ENCODE measurements at places on chromosomes 16 and 17.
A peak's percentile ranks its signal among the peaks of the same experiment; 100 is the strongest.

GRCh38 chr17:6661464-6661848 lies 9.9 kb downstream of the C17orf100 start:
- no peak for DNase-seq

DNA sequence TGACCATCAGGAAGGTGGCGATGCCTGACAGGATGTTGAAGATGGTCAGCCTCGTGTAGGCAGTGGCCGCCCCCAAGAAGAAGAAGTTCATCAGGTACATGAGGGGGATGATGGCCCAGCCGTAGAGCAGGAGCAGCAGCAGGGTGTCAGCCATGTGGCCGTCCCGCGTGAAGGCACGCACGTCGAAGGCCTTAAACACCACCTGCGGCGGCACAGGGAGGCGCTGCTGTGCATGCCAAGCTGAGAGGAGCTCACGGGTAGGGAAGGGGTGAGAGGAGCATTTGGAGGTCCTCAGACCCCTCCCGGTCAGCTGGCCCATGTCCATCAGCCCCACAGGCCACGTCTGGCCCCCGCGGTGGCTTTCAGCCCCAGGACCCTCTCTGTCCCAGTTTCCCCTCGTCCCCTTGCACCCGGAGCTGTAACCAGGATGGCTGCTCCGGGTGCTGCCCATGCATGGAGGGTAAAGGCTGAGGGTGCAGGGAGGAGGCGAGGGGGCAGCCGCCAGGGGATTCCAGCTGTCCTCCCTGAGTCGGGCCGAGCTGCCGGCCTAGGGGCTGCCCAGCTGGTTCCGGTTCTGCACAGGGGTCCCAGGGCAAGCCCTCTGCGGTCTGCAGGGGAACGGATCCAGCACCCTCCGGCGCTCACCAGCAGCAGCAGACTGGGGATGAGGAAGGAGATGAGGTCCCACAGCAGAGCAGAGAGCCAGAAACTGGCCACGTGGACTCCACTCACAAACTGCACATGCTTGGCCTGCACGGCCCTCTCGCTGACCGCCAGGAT lies 17.1 kb upstream of the RNPS1 start:
- DNase-seq = no peak

DNA sequence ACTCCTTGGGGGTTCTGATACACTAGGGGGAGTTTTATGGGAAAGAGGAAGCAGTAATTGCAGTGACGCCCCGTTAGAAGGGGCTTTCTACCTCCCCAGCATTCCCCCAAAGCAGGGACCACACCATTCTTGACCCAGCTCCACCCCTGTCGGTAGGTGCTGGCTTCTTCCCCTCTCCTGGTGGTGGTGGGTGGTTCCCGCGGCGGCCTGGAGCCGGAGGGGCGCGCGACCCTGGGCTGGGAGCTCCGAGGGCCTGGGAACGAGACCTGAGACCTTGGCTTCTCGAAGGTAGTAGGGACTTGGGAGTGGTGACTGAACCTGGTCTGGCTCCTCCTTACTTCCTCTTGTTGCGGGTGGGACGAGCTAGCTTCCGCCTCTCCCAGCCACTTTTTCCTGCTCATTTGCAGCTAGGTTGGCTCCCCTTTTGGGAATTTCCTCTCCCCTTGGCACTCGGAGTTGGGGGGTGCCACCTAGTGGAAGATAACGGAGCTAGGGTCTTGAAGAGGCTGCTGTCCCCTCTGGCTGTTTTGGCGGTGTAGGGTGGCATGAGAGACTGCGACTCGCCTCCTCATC lies 438 bp downstream of the GRN start:
- DNase-seq = peak; percentile 69

- no peak for DNase-seq
These were observed 604.3 kb upstream of the RBFOX1 start for GRCh38 chr16:6728381-6728780.

DNA sequence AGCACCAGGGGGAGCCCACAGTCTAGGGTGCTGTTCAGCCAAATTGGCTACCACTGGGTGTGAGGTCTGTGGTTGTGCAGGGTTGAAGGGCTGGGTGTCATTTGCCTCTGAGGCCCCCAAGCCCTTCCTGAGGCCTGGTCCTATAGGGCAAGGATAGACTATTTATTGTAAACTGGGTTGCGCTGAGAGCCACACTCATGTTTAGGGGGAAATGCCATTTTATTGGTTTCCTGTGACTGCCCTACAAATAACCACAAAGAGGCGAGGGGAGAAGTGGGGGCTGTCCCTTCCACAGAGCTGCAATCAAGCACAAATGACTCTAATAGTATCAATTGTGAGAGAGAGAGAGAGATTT lies 3.6 kb upstream of the ZCCHC14 start:
- no peak for DNase-seq

GRCh38 chr17:42053731-42054500 lies 3.5 kb upstream of the C17orf113 start:
- DNase-seq = no peak

DNA sequence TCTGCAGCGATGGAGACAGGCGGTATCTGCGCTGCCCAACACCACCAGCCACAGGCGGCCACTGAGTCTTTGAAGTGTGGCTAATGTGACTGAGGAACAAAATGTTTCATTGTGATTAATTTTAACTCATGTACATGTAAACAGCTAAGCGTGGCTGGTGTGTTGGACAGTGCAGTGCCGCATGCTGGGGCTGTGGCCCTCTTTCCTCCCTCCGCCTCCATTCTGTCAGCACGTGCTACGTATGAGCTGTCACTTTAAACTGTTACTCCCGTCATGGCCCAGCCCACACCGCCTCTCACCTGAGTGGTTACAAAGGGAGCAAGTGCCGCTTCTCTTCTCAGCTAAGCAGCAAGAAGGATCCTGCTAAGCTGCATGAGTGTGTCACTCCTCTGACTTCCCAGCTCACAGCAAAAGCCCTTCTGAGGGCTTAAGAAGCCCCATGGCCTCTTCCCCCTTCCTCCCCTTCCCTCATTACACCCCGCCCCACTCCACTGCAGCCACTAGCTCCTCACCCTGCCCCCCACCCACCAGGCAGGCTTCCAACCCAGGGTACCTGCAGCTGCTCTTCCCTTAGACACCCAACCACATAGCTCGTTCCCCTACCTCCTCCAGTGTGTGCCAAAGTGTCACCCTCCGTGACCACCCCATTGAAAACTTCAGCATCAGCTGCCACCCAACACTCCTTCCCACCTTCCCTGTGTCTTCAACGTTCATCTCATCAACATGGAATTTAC lies 15.0 kb downstream of the HASPIN start:
- DNase-seq = no peak

DNA sequence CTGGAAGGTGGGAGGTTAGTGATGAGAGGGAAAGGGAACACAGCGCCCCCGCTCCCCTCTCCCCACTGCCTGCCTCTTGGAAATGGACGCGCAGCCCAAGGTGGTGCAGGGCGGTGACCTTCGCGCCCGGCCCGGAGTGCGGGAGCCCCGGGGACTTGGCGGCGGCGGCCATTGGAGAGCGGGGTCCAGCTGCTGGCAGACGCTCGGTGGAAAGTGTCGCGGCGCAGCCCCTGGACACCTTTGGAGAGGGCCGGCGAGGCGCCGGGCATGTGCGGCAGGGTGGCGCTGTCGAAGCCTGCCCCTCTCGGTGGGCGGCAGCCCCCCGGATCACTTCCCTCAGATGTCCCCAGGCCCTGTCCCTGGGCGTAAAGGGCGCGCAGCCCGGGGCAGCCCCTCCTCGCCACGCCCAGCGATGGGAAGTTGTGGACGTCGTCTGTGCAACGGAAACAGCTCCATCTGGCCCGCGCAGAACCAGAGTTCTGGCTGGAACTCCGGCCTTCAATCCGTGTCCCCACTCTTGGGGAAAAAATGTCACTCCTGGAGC lies 16.7 kb downstream of the SALL1 start:
- DNase-seq = no peak

GRCh38 chr17:40268141-40268712 lies 19.5 kb upstream of the CDC6 start:
- no peak for DNase-seq

DNA sequence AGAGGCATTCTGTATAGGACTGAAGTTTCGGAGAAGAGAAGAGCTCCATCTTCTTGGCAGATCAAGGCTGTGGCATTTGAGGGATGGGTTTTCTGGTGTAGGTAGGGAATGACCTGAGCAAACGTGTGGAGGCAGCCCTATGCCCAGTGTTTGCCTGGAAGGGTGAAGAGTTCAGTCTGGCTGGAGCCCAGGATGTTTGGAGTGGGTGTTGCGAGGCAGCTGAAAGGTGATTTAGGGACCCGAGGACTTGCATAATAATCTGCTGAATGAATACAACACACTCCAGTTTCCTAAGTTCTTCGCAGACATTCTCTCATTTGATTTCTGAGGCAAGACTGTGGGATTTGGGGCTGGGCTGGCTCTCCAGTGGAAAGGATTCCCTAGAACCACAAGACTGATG lies 186.2 kb downstream of the CYLD start:
- no peak for DNase-seq

DNA sequence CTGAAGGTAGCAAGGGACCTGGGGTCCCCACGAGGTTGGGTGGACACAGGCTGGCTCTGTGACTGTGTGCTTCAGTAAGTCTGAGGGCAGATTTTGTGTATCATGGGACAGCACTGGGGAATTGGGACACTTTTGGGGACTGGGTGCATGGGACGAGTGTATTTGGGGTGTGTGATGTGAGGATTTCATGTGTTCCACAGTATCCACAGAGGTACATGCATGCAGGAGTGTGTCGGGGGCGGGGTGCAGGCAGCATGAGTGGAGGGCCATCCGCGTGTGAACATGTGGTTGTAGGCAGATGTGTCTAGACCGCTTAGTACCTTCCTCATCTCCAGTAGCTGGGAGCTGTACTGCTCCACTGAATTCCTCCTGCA lies 1.1 kb upstream of the DLX3 start:
- DNase-seq = no peak

GRCh38 chr16:47016700-47017133 lies 43.2 kb upstream of the DNAJA2 start:
- no peak for DNase-seq

DNA sequence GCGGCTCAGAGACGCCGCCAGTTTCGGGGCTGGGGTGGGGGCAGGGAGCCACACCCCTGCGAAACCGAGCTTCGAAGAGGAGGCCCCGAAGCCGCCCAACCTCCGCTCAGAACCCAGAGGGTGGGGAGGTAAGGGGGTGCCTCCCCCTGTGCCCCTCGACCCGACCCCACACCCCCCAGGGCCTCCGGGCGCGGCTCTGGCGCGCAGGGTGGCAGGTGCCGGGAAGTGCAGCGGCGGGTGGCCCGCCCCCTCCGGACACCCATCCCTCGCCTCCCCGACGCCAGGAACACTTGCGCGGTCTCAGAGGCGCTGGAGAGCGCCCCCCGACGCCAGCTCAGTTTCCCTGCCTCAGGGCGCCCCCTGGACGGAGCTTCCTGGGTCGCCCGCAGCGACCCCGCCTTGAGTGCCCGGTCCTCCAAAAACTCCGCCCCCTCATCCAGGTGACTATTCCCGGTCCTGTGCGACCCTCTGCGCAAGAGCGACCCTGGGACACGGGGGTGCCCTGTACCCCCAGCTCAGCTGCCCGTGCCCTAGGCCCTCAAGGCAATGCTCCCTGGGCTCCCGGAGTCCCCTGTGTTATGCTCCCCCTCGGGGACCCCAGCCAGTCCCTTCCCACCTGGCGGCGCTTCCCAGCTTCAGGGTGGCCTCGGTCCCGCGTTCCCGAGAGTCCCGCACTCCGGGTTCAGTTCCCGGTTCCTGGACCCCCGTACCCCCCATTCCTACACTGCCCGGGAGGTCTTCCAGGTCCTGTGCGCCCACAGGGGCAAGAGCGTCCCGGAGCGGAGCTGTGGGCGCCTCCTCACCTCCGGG lies 562 bp downstream of the PPL start:
- no peak for DNase-seq

DNA sequence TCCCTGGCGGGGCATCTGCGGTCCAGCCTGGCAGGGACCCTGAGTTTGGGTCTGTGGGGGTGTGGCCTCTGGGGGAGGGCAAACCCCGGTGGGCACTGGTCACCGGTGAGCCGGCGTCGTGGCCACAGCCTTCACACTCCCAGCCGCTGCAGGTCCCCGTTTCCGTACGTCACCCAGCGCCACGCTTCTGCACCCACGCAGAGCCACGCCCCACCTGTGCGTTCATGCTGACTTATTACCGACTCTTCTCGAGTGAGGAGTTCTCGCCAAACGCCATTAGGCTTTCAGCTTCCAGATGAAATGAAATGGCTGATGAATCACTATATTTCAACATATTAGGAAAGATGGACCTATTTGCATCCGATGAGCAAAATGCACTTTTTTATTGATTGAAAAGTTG lies 8.8 kb upstream of the SSTR5 start:
- no peak for DNase-seq

DNA sequence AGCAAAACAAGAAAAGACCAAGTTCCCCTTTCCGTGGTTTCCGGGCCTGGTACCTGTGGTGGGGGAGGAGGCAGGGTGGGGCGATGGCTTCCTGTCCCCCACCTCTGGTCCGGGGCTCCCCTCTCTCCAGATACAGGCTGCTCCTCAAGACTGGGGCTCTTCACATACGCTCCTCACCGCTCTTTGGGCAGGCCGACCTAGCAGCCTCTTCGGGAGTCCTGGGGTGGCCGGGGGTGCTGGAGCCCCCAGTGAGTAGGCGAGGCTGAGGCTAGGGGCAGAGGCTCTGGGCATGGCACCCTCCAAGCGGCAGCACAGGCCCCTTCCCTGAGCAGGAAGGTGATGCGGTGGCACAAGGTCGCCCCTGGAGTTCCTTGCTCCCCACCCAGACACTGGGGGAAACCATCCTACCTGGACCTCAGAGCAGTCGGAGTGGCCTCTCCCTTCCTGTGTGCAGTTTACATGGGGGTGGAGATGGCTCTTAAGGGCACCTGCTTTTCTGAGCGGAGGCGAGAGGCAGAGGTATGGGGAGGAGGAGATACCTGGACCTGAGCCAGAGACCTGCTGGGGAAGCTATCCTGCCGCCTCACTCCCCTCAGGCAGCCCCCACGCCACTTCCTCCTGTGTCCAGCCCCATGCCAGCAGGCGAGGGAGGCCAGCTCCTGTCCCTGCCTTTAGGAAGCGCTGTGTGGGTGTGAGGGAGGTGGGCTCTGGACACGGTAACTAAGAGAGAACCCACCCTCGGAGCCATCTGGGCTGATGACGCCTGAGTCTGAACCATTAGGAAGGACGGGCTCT lies 891 bp downstream of the CORO1A start:
- no peak for DNase-seq

DNA sequence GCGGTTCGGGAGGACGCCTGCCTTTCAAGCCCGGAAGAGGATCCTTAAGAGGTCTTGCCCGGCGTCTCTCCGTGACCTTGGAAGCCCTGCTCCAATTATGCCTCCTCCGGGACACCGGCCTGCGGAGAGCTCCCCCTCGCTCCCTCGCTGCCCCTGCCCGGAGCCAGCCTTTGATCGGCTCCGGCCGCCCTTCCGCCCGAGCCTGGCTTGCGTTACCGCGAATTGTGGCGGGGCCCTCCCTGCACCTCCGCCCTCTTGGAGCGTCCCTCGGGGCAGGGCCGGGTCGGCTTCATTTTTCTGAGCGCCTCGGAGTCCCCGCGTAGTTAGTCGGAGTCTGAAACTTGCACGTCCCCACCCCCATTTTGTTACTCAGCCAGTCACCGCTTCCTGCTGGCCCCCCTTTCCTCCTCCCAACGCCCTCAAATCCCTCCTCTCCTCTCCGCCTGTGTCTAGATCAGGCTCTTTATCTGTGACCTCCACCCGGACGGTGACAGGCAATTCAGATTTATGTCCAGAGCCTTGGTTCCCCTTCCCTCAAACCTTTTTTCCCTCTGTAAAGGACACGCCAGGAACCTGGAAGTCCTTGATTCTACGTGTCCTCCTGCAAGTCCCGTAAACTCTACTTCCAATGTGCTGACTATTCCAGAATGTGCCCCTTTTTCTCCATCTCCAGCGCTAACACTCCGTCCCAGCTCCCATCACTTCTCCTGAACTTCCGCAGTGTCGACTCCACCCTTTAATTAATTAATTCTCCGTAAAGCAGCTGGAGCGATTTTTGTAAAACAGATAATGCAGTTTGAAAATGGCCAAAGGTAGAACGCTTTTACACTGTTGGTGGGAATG lies 569 bp upstream of the RABEP2 start:
- DNase-seq = peak; percentile 88

Measured in EH (cell line).